ENCODE measurements at places on chromosomes 7 and 10.

GRCh38 chr7:39272111-39272510 is 294.1 kb upstream of the YAE1 start:
- DNase-seq, result no peak

DNA sequence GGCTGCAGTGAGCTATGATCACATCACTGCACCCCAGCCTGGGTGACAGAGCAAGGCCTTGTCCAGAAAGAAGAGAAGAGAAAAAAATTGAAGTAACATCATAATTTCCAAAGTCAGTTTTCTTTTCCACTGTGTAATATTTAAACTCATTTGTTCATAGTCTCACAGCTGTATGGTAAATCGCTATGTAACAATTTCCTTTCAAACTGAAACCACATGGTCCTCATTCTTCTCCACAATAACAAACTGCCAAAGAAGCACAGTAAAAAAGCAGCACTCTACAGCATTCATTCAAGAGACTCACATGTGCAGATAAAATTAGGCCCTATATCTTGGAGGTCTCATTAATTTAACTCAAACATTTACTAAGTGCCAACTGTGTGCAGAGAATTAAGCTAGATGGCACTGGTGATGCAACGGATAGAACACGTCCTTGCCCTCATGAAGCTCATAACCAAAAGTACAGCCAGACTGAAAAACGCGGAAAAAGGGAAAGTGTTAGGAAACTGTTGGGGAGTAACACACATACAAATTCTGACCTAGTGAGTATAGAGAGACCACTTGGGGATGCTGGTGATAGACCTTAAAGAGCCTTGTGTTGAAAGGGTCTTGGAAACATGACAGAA is 174.0 kb upstream of the KCTD7 start:
- no peak for DNase-seq

GRCh38 chr10:70380350-70381135 is 1.9 kb downstream of the LRRC20 start:
- no peak for DNase-seq

DNA sequence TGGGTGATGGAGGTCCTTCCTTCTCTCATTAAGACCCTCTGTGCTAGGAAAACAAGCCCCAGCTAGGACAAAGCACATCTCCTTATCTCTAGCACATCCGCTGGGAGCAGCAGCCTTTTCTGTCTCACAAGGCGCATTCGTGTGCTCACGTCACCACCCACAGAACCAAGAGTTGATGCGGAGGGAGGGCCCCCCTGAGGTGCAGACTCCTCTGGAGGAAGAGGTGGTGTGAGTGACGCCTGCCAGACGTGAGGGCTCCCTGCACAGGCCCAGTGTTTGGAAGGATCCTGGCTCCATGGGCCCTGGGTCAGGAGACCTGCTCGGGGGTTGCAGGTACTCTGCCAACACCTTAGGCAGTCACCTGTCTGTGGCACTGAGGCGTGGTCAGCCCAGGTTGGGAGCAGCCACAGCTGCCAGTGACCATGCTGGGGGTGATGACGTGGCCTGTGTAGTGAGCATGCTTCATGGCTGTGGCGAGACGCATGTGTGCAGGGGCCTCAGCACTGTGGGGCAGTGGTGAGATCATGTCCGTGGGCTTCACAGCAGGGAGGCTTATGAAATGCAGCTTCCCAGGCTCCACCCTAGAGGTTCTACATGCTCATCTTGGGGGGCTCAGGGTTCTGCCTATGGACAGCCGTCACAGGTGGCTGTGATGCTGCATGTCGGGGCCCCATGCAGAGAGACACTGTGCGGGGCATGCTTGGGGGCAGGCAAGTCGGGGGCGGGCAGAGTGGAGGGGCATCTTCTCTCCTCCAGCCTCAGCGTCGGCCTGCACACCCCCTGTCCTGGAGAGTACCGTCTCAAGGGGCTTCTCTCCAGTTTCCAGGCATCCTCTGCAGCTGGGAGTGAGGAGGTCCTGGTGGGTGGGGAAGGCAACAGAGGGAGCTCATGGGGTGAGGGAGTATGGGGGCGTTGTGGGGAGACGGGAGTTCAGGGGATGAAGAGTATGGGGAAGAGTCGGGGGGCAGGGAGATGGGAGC is 56.2 kb upstream of the DPYSL4 start:
- DNase-seq, result no peak

GRCh38 chr7:37684927-37685326 is 1.4 kb downstream of the GPR141 start:
- no peak for DNase-seq

DNA sequence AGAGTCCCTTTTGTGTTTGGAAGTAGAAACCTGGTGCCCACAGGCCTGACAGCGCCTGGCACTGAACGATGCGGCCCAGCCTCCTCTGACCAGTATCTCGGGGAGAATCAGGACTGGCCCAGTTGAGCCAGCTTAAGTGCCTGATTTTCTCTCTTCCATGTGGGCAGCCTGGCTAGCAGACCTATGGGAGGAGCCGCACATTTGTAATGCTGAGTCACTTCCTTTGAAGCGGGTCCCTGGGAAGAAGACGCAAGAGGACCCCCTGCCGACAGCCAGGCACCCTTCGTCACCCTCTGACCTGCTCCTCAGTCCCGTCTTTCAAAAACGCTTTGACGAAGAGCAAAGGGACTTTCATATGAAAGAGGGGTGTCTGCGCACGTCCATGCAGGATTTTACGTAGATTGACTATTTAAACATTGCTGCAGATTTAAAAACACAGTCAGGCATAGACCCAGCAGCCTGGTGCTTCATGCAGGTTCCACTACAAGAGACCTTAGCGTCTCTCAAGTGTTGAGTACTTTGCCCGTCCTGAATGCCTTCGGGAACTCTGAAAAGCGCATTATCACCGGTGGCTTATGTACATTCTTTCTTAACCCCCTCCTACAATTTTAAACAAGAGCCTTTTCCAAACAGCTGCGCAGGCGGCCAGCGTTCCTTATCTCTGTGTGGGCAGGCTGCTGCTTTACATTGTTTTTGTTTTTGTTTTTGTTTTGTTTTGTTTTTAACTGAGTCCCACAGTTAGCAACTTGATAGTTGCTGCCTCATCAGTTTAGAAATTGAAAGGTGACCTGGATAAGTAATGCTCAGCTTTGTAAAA is 36.5 kb upstream of the AP5Z1 start:
- DNase-seq, result no peak

- DNase-seq, result no peak
These were observed 470.7 kb downstream of the DNAJB6 start for GRCh38 chr7:157807510-157807909.

DNA sequence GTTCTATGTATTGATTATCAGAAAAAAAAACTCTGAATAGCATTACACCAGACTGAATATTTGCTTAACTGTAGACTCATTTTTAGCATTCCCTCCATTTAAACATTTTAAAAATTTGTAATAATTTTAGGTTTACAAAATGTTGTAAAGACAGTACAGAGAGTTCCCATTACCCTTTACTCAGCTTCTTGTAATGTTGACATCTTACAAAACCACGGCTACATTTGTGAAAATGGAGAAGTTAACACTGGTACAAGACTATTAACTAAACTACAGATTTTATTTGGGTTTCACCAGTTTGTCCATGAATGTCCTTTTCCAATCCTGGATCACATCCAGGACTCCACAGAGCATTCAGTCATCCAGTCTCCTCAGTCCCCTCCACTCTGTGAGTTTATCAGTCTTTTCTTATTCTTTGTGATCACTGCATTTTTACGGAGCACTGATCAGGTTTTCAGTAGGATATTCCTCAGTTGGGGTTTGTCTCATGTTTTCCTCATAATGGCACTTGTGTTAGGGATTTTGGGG is 130.0 kb upstream of the EEPD1 start:
- DNase-seq, result no peak

- no peak for DNase-seq
These were observed 178.5 kb downstream of the ARID5B start for GRCh38 chr10:62079885-62080559.

DNA sequence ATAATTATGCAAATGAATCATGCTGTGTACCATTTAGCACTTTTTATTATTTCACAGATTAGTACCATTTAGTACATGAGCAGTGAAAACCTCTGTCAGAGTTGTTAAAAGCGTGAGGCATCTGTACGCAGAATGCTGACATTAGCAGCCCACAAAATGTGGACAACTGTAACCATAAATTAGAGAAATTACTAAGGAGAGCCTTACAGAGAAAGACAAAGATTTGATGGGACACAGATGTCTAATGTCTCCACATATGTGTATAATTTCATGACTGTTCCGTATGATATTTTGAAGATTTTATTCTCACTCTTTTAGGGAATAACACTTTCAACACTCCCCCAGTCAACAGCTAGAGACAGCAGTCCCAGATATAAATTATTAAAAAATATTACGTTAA is 414.0 kb upstream of the ANKRD30A start:
- no peak for DNase-seq

- no peak for DNase-seq
These were observed 243.6 kb downstream of the ELFN1 start for GRCh38 chr7:1913466-1914282.

- no peak for DNase-seq
These were observed 57.8 kb upstream of the TNRC18 start for GRCh38 chr7:5481241-5482019.

DNA sequence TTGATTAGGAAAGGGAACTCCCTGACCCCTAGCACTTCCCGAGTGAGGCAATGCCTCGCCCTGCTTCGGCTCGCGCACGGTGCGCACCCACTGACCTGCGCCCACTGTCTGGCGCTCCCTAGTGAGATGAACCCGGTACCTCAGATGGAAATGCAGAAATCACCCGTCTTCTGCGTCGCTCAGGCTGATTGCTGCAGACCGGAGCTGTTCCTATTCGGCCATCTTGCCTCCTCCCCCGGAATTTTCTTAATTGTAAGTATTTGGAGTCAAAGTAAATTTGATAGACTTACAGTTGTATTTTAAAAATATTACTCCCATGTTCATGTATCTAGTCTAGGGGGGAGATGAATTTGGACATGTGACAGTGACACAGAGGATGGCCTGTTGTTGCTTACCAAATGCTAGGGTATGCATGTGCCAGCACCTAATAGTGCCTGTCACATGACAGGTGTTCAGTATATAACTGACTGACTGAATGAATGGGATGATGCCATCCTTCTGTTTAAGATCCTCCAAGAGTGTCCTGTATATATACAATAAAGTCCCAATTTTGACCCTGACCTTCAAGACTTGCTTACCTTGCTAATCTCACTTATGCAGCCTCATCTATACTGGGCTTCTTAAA is 42.0 kb upstream of the ICA1 start:
- DNase-seq, result no peak

DNA sequence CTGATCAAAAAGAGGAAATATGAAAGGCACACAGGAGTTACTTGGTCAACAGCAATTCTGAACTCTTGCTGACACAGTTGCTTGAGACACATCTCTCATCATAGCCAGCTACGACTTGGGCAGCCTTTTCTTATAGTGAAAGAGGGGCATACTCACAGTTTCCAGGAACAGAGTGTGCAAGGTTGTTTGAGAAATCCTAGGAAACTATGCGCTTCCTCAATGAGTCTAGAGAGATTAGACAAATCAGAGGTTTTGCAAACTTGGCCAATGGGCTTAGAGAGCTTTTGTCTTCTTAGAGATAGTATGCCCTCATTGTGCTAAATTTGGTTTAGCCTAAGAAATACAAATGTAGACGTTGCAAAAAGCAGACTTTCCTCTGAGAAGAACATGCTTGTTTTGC is 370.4 kb downstream of the HGF start:
- DNase-seq, result no peak

GRCh38 chr10:119421891-119422681 is 120.4 kb downstream of the RGS10 start:
- DNase-seq, result no peak

DNA sequence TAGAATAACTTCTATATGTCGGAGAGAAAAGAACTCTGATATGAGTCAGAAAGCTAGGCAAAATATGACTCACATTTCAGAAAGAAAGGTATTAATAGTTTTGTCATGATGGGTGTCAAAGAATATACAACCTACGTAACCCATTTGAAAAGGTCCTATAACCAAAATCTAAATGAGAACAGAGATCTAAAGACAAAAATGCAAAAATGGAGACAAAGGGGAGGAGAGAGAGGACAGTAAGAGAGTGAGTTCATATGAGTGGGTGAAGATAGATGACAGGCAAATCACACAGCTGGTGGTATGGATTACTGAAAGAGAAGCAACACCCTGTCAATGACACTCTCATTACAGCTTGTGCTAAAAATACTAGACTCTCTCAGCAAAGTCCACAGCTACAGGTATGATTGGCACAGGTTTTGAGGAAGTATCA is 25.6 kb downstream of the ANKMY2 start:
- peak; percentile 69 for DNase-seq

- no peak for DNase-seq
These were observed 96.2 kb upstream of the DUSP5 start for GRCh38 chr10:110401401-110402076.

DNA sequence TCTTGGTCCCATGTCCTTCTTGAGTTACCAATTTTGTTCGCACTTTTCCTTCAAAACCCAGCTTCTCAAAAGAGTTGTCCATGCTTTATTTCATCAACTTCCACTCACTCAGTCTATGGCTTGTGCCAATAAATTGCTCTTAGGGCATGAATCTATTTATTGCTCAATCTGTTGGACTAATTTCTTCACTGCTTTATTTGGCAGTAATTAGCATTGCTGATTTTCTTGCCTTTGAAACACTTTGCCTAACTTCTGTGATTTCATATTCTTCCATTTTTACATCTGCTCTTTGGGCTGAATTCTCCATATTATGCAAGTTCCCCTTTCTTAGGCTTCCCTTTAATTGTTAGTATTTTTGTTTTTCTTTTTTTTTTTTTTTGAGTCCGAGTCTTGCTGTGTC is 16.8 kb downstream of the DLD start:
- DNase-seq, result no peak

- no peak for DNase-seq
These were observed 228.6 kb downstream of the MAD1L1 start for GRCh38 chr7:2003931-2004812.

DNA sequence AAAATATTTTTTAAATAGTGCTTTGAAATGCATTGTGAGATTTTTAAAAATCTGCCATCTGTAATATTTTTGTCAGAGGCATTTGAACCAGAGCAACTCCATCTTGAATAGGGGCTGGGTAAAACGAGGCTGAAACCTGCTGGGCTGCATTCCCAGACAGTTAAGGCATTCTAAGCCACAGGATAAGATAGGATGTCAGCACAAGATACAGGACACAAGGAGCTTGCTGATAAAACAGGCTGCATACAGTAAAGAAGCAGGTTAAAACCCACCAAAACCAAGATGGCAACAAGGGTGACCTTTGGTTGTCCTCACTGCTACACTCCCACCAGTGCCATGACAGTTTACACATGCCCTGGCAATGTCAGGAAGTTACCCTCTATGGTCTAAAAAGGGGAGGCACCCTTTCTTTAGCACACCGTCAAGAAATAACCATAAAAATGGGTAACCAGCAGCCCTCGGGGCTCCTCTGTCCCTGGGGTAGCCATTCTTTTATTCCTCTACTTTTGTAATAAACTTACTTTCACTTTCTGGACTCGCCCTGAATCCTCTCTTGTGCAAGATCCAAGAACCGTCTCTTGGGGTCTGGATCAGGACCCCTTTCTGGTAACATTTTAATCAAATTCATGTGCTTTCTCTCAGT is 273.7 kb downstream of the SEMA3D start:
- DNase-seq, result no peak

DNA sequence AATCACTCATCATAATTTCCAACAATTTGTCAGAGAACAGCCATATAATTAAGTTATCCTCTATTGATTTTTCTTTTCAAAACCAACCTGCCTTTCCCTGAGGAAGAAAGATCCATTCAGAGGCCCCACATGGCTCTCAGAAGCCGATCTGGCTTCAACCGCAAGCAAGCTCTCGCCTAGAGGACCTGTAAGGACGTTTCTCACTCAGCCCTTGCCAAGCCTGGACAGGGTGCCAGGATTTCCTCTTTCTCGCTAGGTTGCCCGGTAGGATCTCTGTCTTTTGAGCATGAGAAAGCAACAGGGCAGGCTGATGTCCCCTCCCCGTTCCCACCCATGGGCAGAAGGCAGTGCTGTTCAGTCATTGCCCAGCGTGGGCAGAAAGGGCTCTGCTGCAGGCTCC is 13.0 kb downstream of the AIFM2 start:
- DNase-seq, result no peak

Data from T-helper 2 cell (primary cell).